ENCODE measurements at places on chromosomes 4 and X.

GRCh38 chrX:153828723-153829548 is 1.4 kb downstream of the PDZD4 start:
- DNase-seq, result no peak

DNA sequence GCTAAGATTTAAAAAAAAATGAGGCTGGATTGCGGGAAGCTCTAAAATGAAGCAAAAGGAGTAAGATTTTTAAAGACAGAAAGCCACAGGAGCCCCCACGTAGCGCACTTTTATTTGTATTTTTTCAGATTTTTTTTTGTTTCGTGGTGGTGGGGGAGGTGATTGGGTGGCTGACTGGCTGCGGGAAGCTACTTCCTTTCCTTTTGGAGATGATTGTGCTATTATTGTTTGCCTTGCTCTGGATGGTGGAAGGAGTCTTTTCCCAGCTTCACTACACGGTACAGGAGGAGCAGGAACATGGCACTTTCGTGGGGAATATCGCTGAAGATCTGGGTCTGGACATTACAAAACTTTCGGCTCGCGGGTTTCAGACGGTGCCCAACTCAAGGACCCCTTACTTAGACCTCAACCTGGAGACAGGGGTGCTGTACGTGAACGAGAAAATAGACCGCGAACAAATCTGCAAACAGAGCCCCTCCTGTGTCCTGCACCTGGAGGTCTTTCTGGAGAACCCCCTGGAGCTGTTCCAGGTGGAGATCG is 908 bp downstream of the PCDH10 start:
- no peak for DNase-seq

DNA sequence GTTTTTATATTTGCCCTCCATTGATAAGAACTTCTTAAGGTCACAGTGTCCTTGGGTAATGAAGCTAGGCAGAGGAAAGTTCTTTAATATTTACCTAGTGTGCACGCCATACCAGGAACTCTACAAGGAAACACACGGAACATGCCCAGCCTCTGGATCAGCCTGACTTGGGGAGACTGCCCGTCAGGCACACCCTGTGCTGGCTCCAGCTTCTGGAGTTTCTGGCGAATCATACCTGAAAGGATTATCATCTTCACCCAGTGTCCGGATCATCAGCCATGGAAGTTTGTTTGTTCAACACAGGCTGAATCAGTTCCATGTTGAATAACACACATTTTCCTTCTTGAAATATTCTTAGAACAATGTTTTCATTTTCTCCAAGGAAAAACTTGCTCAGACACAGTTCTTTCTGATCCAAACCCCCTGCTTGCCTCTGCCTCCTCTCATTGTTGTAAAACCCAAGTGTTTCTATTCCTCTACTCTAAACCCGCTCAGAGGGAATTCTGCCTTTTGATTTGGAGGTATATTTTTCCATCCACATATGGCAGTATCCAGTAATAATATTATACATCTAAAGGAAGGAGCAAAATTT is 176.7 kb downstream of the SHROOM3 start:
- DNase-seq, result no peak

DNA sequence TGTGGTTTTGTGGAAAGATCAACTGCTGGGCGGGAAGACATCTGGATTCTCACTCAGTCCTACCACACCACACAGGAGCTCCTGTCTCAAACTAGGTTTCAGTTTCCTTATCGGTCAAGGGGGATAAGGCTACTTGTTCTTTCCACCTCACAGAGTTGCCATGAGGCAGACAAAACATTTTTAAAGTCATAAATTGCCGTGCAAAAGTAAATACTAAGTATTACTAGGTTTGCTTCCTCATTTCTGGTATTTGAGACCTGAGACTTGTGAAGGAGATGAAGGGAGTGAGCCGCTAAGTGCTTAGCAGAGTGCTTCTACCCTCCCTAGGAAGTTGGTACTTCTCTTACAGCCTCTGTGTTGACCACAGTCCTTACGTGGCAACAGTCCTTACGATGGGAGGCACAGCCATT is 1.5 kb downstream of the LAP3 start:
- DNase-seq, result no peak

- DNase-seq, result no peak
Measured at GRCh38 chr4:121353213-121353612, 27.6 kb downstream of the QRFPR start.

- DNase-seq, result no peak
Measured at GRCh38 chrX:38452603-38453002, 100.2 kb downstream of the OTC start.

- no peak for DNase-seq
Measured at GRCh38 chr4:81896936-81897335, 425.2 kb upstream of the RASGEF1B start.

GRCh38 chr4:40327340-40327739 is 7.8 kb upstream of the CHRNA9 start:
- DNase-seq, result no peak

DNA sequence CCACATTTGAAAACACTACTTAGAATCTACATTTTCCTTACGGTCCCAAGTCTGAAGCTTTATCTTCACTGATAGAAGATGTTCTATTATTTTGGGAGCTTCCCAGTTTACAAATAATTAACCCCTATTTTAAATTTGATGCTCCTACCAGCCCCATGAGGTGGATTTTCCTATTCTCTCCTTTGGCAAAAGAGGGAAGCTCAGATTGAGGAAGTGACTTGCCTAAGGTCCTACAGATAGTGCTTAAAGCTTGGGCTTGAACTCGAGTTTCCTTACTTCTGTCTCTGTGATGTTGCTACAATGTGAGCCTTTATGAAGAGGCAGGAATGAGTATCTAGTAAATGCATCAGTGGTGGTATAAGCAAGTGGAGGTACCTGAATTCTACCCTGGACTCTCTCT is 27.5 kb downstream of the HEPH start:
- DNase-seq, result no peak

- peak; percentile 28 for DNase-seq
Measured at GRCh38 chr4:15002659-15003400, 549 bp downstream of the CPEB2 start.

DNA sequence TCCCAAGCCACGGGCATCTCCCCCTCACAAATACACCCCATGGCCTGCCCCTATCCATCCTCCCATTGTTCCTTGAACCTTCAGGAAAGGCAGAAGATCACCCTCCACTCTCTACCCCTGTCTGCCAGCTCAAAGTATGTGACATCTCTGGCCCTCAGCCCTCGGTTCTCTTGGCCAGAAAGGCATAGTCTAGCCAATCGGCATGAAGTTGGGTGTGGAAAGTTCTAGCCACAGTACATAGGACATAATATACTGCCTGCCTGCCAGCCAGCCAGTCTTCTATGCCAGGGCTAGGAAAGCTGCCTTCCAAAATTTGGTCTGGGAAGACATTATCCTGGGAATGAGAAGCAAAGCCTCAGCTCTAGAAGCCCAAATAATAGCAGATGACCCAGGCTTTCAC is 3.2 kb upstream of the PLP1 start:
- no peak for DNase-seq

- DNase-seq, result no peak
Measured at GRCh38 chrX:113370006-113370405, 529.4 kb upstream of the AMOT start.

DNA sequence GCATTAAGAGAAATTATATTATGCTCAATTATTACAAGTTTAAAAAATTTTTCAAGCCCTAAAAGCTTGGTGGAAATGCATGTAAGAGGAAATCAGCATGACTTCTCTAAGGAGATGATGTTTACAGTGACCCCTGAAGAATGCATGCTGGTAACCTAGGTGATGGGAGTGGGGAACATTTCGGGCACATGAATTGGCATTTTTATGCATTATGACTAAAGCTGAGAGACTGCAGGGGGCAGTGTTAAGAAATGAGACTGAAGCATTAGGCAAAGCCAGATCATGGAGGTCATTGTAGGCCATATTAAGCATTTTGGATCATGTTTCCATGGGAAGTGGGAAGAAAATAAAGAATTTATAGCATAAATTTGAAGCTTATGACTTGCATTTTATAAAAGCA is 421.3 kb downstream of the FAT4 start:
- DNase-seq, result no peak
